Hematopoietic multipotent progenitor cell (in vitro differentiated cells): ENCODE measurements at places on chromosomes 13 and 19. TPM values are rescaled to one million over a fixed set of nuclear protein-coding genes. Genes with fewer than 3 reads are reported as not detected.

The SIGLEC10 gene
- 6.7 TPM for total RNA-seq

The ZNF665 gene
- 6.2 TPM for total RNA-seq

The FKRP gene
- 19.1 TPM for total RNA-seq

The KLK11 gene
- total RNA-seq: not detected

The NCCRP1 gene
- total RNA-seq: under 0.01 TPM

The VSIG10L gene
- 0.81 TPM for total RNA-seq

The SBK2 gene
- under 0.01 TPM for total RNA-seq

The IFNL1 gene
- not detected for total RNA-seq

GRCh38 chr13:46182491-46182877 is 507 bp upstream of the LCP1 start:
- DNase-seq: no peak

DNA sequence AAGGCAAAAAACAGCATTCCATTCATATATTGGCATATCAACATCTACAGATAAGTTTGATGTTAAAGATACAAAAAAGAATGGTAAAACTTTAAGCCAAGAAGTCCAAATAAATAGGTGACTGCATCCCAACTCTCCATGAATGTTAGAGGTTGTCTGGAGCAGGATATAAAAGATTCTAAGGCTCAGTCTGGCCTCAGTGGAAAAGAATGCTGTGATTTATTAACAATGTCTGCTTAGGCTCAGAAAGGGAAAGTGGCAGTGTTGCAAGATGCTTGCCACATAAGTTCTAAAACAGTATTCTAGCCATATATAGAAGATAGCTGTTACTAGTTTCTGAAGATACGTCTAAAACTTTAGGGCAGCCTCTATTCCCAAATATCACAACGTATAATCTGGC is 179.8 kb upstream of the NBEA start:
- DNase-seq: no peak

- no peak for DNase-seq
These were observed 15.9 kb downstream of the KL start for GRCh38 chr13:33032037-33032625.

DNA sequence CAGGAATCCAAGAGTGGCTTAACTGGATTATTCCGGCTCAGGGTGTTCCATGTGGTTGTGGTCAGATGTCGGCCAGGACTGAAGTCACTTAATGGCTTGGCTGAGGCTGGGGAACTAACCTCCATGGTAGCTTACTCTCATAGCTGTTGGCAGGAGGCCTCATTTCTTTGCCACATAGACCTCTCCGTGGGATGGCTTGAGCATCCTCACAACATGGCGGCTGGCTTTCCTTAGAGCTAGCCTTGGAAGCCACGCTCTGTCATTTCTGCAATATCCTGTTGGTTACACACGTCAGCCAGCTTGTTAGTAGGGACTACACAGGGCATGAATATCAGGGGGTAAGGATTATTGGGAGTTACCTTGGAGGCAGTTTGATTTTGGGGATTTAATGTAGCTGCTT is 5.1 kb downstream of the CRX start:
- DNase-seq: no peak

- DNase-seq: no peak
These were observed 101.8 kb downstream of the FAM216B start for GRCh38 chr13:42883142-42883541.

GRCh38 chr13:99366075-99366987 is 59.1 kb upstream of the GPR183 start:
- DNase-seq: no peak

- DNase-seq: no peak
These were observed 1.6 kb downstream of the SLC25A30 start for GRCh38 chr13:45416516-45417128.

DNA sequence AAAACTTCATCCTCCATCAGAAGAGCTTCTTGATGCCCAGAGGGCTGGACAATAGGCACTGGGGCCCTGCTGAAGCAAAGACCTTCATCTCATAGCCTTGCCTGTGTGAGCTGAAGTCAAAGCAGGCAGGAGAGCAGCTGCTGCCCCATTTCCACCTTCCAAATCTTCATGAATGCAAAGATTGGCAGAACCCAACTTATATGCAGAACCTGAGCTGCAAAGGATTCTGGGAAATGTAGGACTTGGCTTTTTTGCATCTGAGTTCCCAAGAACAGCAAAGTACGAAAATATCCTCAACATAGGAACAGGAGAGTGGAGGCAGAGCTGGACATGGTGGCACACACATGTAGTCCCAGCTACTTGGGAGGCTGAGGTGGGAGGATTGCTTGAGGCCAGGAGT is 30.8 kb downstream of the CKM start:
- DNase-seq: no peak

- no peak for DNase-seq
These were observed 19.1 kb upstream of the ZNF260 start for GRCh38 chr19:36547001-36547732.

DNA sequence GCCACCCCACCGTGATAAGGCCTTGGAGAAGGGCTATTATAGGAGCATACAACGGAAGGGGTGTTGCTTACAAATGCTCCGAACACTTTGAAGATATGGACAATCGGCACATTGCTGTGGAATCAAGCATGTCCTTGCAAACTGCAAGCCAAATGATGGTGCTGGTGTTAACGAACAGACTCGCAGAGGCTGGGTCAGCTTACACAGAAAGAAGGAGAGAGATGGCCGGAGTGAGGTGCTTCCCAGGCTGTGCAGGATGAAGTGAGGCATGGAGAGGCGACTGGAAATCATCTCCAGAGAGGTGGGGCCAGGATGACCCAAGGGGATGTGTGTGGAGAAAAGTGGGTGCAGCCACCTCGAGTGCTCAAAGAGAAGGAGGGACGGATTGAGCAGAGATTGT is 42.2 kb downstream of the HSPH1 start:
- DNase-seq: no peak

DNA sequence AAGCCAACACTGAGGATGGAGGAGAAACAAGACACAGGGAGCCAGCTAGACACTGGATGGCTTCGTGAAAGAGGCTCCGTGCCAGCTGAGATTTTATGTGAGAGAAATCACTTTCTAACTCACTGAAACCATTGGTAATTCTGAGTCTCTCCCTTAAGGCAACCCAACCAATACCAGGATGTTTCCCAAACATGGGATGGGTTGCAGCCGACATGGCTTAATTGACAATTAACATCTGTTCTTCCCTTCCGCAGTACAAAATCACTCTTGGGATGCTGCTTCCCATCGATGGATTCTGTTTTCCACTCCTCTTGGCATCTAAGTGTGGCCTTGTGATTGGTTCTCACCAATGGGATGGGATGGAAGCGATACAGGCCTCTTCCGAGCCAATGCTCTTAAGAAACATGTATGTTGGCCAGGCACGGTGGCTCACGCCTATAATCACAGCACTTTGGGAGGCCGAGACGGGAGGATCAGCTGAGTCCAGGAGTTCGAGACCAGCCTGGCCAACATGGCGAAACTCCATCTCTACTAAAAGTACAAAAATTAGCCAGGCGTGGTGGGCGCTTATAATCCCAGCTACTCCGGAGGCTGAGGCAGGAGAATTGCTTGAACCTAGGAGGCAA is 2.3 kb upstream of the ZNF787 start:
- DNase-seq: no peak
